Transverse colon (tissue), 4 donors: ENCODE measurements at places on chromosomes 12 and 14. TPM values are rescaled to one million over a fixed set of nuclear protein-coding genes. Genes with fewer than 3 reads are reported as not detected.

- peak; percentile 1 for DNase-seq
These were observed 384.1 kb downstream of the ALG10 start for GRCh38 chr12:34406228-34406995.

DNA sequence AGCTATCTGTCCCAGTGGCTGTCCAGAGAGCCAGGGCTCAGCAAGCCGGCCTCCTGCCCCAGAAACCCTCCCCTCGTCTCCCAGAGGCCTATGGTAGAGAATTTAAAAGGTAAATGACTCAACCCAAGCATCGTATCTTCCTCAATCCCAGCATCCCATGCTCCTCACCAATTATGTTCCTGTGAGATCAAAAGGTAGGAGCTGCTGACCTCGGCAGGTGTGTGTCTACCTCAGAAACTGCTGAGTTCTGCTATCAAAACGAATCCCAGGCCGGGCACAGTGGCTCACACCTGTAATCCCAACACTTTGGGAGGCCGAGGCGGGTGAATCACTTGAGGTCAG lies 49.3 kb downstream of the FOXN3 start:
- DNase-seq, result no peak

GRCh38 chr12:109735825-109736551 lies 22.4 kb downstream of the FAM222A start:
- peak; percentile 4 for DNase-seq

DNA sequence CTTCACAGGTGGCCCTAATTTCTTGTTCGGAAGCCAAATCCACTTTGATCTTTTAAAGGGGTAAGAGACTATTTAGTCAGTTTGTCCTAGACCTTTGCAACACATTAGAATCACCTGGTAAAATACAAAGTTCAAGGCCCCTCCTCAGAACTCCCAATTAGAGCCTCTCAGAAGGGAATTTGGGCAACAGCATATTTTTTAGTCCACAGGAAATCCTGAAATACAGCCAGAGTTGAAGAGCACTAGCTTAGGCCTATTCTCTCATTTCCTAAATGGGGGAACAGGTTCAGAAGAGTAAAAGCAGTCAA lies 151.3 kb upstream of the FSCB start:
- DNase-seq, result no peak

Gene TMEM30B
- 141 TPM for total RNA-seq

GRCh38 chr12:123043536-123044001 lies 63.1 kb downstream of the ARL6IP4 start:
- DNase-seq, result peak; percentile 86

Gene CD27
- total RNA-seq, result 16.8 TPM

DNA sequence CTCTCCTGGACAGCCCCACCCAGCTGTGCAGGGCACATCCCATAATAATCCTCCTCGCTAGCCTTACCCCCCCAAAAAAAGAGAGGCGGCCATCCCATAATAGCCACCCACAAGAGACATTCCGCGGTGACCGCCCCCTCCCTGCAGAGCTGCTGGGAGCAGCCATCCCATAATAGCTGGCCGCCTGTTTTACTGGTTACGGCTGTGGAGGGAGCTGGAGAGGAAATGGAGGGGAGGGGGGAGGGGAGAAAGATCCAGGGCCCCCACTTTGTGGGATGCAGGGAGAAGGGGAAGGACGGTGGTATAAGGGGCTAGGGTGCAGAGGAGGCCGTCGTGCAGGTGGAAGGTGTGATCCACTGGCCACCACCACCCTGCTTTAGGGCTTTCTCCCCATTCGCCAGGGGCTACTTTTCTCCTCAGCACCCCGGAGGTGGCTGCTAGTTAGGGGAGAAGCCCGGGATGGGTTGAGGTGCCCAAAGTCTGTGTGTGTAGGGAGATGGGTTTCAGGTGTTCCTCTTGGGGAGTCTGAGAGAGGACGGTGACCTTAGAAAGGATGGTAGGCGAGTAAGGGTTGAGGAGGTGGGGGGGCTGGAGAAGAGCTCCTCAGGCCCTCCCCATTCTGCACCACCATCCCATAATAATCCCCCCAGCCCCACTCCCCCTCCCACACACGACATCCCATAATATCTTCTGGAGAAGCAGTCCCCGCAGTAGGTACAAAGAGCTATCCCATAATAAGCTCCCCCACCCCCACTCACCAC lies 6.0 kb upstream of the CHD4 start:
- DNase-seq, result peak; percentile 86

Gene LRFN5
- 1.1 TPM for total RNA-seq

- no peak for DNase-seq
These were observed 91.9 kb downstream of the ARMH4 start for GRCh38 chr14:58060077-58060476.

GRCh38 chr14:53034688-53035230 lies 83.9 kb upstream of the FERMT2 start:
- no peak for DNase-seq

DNA sequence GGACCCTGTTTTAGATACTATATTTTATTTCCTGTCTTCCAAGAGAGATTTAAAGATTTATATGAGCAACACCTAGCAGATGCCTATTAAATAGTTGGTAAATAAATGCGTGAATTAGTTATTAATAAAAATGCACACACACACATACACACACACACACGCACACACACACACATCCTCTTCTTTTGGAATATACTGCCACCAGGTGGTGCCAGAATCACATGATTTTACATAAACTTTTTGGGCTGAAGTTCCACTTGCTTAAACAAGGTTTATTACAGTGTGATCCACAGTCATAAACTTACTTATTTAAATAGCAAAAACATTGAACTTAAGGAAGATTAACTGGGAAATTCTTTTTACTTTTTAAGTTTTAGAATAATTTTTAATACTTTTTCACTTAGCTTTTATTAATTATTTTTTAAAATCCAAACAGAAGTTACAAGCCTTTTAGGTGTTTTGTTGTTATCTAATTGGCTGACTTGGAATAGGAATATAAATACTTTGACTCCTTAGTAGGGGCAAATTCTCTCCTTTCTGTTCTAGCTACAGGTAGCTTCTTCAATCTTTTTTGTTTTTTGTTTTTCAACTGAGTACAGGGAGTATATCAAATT lies 17.5 kb downstream of the RAD51B start:
- peak; percentile 62 for DNase-seq

Gene TPH2
- total RNA-seq, result not detected

DNA sequence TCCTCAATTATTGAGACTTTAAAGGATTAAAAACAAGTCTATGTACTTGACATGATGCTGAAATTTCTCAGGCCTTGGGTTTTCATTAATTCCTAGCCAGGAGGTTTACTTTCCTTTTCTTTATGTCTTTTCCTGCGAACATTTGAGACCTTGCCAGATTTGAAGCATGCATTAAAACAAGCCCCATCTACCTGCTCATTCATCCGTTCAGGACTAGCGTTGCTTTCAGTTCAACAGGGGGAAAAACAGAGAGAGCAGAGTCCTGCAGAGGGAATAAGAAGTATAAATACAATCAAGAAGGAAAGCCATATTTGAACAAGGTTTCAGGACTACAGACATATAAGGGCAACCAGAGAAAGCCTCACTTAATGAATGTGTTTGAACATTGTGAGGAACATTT lies 542.4 kb downstream of the DIO2 start:
- DNase-seq, result no peak

Gene OTUB2
- not detected for total RNA-seq

GRCh38 chr14:101465795-101466448 lies 95.4 kb upstream of the DIO3 start:
- DNase-seq, result no peak

DNA sequence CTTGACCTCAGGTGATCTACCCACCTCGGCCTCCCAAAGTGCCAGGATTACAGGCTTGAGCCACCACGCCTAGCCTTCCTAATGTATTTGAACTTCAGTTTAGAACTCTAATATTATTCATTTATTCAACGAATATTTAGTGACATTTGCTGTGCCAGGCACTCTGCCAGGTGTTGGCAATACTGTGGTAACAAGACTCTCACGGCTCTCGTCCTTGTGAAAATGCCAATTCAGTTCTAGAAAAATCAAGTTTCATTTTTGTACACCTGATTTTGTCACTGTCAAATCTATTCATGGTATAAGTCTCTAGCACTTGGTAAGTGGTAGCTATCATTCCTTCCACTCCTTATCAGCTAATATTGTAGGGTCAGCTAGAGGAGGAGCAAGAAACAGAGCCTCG lies 6.3 kb upstream of the PWP1 start:
- DNase-seq, result no peak

- no peak for DNase-seq
These were observed 82.1 kb upstream of the FERMT2 start for GRCh38 chr14:53032838-53033390.

Gene ANHX
- not detected for total RNA-seq

Gene APOF
- total RNA-seq, result not detected

Gene TWF1
- 33.7 TPM for total RNA-seq

DNA sequence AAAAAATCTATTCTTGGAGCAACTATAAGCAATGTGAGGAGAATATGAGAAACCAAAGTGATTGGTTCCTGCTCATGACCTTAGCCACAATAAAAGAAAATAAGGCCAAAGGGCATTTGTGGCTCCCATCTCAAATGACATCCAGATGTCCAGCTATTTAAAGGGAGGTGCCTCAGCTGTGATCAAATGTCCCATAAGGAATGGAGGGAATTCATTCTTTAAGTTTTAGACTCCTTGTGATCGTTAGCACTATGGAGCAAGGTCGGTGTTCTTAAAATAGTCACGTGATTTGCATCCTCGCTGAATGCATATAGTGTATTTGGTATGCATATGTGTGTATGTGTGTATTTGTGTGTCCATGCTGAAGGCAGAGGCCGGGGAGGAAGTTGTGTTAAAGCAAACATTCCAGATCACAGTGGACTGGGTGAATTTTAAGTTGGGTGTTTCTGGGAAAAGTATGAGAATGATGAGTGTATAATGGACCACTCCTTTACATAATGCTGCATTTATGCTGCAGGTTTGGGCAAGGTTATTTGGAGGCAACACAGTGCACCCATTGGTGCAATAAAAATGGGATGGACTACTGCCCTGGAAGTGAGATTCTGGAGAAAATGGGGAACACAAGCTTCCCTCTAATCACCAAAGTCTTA lies 5.6 kb upstream of the E2F7 start:
- no peak for DNase-seq

DNA sequence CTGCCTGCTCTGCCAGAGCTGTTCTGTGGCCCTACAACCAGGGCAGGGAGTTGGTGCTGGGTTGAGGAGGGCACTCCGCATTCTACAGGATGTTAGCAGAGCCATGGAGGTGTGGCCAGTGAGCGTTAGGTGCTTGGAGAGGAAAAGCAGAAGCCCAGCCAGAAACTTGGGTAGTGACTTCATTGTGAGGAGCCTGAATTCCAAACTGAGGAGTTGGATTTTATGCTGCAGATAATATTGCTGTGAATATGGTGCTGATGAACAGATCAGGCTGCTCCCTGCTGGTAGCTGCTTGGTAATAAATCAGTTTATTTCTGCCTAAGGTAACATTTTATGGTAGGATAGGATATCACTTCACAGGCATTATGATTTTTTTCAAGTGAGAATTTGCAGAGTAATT lies 7.1 kb upstream of the CCDC175 start:
- no peak for DNase-seq

DNA sequence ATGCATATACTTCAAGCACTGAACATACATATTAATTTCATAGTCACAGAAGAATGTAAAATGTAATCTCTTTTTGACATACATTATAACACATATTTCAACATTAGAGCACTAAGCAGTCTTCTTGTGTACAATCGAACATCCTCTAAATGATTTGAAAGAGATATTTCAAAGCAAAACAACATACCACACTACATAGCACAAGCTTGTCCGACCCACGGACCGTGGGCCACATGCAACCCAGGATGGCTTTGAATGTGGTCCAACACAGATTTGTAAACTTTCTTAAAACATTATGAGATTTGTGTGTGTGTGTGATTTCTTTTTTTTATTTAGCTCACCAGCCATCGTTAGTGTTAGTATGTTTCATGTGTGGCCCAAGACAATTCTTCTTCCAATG lies 7.0 kb downstream of the PRICKLE1 start:
- no peak for DNase-seq

DNA sequence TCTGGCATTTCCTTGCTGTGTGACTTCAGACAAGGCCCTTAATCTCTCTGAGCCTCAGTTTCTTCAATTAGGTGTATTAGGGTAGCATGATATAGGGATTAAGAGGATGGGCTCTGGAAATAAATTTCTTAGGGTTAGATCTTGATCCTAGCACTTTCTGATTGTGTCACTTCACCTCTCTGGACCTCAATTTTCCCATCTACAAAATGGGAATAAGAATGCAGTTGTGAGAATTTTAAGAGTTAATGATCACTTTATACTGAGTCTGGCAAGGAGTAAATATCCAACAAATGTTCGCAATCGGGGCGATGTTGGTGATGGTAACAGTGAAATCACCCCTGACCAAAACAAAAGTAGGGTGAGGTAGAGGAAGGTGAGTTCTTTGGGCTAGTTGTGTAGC lies 4.0 kb downstream of the RPH3A start:
- no peak for DNase-seq

Gene C12orf60
- not detected for total RNA-seq

Gene PLEKHD1
- total RNA-seq, result 0.16 TPM

Gene KRT85
- not detected for total RNA-seq

GRCh38 chr12:124218243-124218560 lies 76.7 kb upstream of the RFLNA start:
- DNase-seq, result no peak

Gene GDF3
- not detected for total RNA-seq

Gene PMEL
- total RNA-seq, result 2.4 TPM

DNA sequence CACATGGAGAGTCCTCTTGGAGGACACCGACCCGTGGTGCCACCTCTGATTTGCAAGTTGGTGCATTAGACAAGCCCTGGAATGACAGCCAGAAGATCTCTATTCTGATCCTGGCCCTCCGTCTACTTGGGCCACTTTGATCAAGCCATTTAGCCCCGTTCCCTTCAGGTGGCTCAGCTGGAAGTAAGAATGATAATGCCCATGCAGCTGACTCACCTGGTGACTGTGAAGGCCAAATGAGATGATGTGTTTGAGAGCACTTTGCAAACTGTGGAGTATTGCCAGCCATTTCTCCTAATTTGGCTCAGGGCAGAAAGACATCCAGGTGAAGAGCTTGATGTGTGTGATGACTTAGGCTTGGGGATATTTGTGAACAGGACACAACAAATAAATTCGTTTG lies 165.9 kb downstream of the ETV6 start:
- no peak for DNase-seq

DNA sequence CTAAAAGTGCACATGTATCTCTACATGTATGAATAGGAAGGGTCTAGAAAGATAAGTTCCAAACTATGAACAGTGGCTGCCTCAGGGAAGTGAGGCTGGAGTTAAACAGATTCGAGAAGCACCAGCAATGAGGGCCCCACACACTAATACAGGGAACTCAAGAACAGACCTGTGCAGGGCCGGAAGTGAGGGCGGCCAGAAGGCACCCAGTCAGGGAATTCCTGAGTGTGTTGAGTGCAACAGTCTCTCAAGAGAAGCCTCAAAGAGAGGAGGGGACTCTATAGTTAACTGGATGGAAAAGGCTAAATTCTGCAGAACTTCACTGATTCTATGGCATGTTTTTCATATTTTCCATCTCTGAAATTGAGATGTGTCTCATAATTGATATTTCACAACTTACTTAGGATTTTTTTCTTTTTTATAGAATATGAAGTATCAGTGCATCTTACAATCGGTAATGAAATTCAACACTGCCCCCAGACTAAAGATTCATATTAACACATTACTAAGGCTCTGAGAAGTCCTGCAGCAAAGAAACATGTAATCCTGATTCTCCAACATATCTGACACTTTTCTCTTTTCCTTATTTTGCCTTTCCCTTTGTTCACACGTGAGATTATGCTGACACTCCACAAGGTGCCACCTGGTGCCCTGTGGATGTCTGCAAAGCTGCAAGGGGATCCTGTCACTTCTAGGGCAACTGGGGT lies 61.3 kb downstream of the CHGA start:
- no peak for DNase-seq

Gene RFLNA
- 19.1 TPM for total RNA-seq

GRCh38 chr12:57001448-57001906 lies 4.9 kb downstream of the ZBTB39 start:
- peak; percentile 80 for DNase-seq
